ENCODE measurements at places on chromosomes 1 and 21. TPM values are rescaled to one million over a fixed set of nuclear protein-coding genes. Genes with fewer than 3 reads are reported as not detected.

GRCh38 chr1:178614286-178614685, 101.4 kb downstream of the TEX35 start:
- DNase-seq = no peak

GRCh38 chr1:185860311-185860710, 126.1 kb downstream of the HMCN1 start:
- DNase-seq = no peak

DNA sequence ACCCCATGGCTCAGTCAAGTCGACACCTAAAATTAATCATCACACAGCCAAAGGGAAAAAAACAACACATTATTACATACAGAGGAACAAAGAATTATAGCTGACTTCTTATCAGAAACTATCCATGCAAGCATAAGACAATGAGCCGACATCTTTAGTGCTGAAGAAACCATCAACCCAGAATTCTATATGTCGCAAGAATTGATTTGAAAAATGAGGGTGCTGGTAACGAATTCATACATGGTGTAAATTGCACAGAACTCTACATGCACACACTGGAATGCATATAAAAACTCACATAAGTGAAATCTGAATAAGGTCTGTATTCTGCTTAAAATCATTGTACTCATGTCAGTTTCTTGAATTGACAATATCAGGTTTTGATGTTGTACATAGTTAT, 25.0 kb upstream of the EIF4G3 start:
- no peak for DNase-seq

DNA sequence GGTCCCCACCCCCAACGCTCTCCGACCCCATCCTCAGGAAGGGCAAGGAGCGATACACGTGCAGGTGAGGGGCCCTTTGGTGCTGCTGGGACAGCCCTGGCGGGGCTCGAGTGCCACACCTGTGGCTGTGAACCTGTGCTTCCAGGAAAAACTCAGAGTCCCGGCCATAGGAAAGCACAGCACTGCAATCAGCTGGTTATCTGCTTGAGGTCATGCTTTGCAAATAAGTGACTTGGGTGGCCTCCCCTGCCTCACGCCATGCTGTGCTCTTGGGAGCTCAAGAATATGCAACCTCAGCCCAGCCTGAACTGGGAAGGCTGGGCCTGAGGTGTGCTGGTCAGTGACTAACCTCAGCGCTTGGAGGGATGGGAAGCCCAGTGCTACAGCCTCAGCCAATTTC, 36.5 kb upstream of the ARHGEF16 start:
- no peak for DNase-seq

GRCh38 chr1:1204998-1205768, 1.2 kb downstream of the TNFRSF18 start:
- DNase-seq = peak; percentile 28

- DNase-seq = no peak
These were observed 6.6 kb downstream of the ADORA1 start for GRCh38 chr1:203133970-203134725.

DNA sequence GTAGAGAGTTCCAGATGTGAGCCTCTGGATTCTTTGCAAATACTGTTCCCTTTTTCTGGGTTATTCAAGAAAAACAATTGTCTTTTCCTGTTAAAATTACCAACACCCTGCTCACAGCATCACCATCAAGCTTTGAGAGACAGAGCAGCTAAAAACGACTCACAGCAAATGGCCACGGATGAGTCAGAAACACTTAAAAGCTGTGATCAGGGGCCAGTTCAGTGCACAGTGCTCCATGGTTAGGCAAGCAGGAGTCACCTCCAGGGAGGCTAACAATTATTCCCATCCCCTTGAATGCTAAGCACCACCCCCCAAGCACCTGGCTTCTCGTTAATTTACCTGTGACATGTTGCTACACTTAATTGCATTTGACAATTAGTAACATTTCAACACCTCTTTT, 128.4 kb upstream of the CAMK1G start:
- DNase-seq = no peak

GRCh38 chr1:54973205-54973921, 7.1 kb upstream of the TMEM61 start:
- DNase-seq = no peak

DNA sequence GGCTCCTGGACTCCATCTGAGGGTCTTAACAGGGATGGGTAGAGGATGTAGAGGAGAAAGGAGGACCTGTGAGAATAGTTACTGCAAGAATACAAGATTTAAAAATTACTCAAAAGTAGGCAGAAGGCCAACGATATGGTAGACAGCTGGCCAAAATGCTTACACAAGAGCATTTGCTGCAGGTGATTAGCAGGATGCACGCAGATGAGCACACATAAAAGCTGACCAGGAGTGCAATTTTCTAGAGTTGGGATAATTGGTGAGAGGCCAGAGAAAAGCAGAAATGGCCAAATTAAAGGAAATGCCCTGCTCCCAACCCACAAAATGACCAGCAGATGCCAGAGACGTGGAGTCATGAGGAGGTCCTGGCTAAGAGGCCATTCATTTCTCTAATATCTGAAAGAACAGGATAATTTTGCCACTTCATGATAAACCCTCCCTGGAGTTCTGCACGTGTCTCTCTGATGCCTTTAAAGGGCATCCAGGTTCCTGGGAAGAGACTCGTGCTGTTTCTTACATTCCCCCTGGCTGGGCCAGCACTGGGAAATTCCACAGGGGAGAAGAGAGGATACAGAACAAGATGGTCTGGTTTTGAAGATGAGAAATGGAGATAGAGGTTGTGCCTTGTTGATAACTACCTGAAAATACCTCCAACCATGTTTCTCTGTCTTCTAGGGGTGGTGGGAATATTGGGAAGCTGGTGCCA, 62.3 kb upstream of the KCNA3 start:
- no peak for DNase-seq

DNA sequence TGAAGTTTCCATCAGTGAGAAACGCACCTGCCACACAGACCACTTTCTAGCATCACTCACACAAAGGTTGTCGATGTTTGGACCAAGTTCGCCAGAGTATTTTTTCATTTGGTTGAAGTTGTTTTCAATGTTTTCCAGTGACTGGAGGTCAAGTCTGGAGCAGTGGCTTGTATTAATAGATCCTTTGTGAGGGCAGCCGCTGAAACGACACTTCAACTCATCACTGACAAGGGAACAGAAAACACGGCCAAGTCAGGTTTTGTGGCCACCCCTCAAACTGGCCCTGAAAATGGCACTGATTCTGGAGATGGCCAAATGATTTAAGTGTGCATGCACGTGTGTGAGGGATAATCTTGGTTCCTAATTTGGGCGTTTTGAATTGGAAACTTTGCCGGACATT, 675.6 kb downstream of the SMYD3 start:
- DNase-seq = no peak

The IPP gene
- total RNA-seq = 22.9 TPM

The DNAJB4 gene
- total RNA-seq = 10.8 TPM

DNA sequence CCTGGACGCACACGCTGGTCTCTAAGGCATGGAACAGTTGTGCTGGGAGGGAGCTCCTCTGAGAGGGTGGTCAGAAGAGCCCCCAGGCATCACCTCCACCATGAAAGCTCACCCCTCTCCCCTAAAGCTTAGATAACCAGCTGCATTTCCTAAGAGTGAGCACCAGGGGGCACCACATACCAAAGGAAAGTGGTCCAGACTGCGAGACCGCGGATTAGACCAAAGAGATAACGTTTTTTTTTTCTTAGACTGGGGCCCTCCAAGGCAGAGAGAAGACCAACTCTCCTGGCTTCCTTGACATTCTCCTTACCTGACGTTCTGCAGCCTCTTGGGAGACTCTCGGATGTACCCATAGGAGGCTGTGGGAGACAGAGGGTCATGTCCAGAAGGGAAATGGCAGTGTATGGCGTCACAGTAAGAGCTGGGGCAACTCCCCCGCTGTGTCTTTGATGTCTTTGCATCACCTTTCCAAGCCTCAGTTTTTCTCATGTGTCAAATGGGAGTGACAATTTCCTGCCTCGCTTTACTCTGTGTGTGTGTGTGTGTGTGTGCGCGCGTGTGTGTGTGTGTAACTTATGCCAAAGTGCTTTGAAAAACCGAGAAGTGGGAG, 12.3 kb upstream of the IFNLR1 start:
- peak; percentile 84 for DNase-seq

GRCh38 chr1:42318601-42319000, 16.4 kb downstream of the FOXJ3 start:
- no peak for DNase-seq

The PIP5K1A gene
- total RNA-seq = 78.6 TPM

- no peak for DNase-seq
These were observed 47.2 kb upstream of the ST6GALNAC3 start for GRCh38 chr1:76027341-76027740.

GRCh38 chr1:203695116-203695515, 68.5 kb downstream of the ATP2B4 start:
- no peak for DNase-seq

The OR2T12 gene
- total RNA-seq = not detected

DNA sequence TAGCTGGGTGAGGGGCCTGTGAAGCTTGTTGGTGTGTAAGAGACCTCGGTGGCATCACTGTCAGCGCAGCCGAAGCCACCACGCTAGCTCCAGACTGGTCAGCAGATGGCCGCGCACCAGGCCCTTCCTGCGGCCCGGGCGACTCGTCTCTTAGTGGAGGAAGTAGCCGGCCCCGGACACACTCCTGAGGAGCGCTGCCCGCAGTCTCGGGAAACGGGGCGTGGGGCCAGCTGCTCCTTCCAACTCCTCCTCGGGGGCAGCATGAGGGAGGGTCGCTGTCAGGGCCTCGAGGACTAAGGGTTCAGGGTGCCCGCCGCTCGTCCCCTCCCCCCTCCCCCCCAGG, 20.4 kb downstream of the H3-3A start:
- no peak for DNase-seq

GRCh38 chr1:208029381-208030287, 118.7 kb upstream of the CD34 start:
- DNase-seq = no peak

DNA sequence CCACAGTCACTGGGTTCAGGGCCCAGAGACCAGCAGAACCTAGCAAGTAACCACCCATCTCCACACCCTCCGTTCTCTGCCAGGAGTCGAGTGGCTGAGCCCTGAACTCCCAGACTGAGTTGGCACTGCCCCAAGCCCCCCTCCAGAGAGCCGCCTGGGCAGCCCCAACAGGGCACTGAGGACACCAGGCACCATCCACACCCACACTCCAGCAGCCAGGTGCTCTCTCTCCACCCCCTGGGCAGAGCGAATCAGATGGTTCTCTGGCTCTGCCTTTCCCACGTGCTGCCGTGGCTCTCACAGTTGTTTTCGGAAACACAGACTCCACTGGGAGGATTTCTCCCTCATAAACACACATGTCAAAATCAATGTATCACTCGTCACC, 13.6 kb downstream of the WDR4 start:
- no peak for DNase-seq

GRCh38 chr21:42479582-42479981, 16.4 kb downstream of the RSPH1 start:
- DNase-seq = no peak

DNA sequence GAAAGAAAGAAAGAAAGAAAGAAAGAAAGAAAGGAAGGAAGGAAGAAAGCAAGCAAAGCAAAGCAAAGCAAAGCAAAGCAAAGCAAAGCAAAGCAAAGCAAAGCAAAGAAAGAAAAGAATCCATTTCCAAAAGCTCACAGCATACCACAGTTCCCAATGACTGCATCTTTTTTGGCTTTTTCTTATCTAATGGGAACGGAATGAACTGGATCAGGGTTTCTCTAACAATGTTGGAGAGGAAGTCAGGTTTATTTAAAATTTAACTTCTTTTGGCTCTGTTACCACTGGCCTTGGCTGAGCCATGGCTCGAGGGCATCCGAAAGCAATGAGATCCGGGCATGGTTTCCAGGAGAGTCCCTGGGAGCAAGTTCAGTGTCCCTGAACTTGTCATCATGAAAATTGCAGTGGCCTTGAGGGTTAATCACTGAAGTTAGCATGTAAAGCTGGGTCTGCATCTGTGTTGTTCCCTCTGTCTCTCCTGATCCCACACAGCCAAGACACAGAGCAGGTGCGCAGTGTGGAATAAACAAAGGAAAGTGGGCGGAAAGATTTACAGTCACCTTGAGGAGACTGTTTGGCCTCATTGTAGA, 34.6 kb upstream of the CTPS1 start:
- DNase-seq = no peak

The GPR25 gene
- not detected for total RNA-seq

DNA sequence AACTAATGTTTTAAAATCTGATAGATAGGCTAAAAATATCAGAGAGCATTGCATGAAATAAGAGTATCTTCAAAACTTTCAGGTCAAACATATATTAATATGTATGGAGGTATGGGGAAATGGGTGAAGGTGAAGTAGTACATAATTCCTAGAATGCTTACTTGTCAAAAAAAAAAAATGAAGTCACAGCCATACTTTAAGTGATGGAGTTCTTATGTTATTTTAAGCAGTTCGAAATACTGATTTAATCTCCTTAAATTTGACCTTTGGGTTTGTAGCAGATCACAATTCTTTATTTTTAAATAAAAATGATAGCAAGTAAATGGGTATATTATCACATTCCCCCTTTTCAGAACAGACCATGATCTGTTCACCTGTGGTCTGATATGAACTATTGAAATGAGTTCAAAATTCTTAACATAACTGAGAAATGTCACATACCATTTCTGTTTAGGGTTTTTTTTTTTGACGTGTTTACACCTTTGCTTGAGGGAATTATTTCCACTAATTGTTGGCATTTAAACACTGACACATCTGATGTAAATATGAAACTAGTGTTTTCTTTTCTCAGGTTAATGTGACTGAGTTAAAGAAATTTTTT, 220.2 kb downstream of the GREM2 start:
- no peak for DNase-seq

- no peak for DNase-seq
These were observed 17.5 kb upstream of the VSIG8 start for GRCh38 chr1:159879977-159880376.

The RIMS3 gene
- total RNA-seq = 3.7 TPM

The CFHR1 gene
- not detected for total RNA-seq

GRCh38 chr1:228085287-228085951, 2.9 kb downstream of the ARF1 start:
- no peak for DNase-seq

GRCh38 chr21:43352568-43353281, 74.2 kb downstream of the SIK1 start:
- peak; percentile 33 for DNase-seq

The SUSD4 gene
- total RNA-seq = 0.83 TPM

DNA sequence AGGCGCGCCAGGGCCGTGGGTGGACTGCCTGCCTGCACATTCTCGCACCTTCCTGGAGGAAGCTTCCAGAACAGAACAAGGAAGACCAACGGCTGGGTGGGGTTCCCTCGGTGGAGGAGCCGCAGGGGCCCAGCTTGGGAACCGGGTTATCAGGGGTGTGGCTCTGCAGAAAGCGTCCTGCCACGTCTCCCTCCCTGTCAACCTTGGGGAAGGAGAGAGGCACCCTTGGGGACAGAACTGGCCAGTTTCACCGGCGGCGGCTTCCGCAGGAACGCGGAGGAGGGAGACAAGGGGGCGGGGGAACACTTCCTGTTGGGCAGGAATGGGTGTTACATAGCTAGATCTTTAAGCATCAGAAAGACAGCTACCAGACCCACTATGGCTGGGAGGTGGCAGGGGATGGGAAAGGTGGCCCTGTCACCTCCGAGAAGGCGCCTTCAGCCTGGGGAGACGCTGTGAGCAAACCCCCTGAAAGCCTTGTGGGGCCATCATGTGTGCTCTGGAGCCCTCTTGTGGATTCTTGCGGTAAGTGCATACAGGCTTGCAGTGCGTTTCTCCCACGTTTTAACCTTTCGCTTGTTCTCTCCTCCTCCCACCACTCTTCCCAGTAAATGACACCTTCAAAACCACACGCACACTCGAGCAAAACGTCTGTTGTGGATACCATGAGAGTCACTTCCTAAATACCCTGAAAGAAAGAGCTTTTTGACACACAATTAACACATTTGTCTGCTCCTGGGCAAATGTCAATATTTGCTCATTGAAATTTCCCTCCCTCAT, 3.8 kb upstream of the PLEKHA6 start:
- peak; percentile 88 for DNase-seq

- no peak for DNase-seq
These were observed 63.0 kb downstream of the ATP1A1 start for GRCh38 chr1:116435806-116436610.
